ENCODE measurements at places on chromosomes 16 and 17. TPM values are rescaled to one million over a fixed set of nuclear protein-coding genes. Genes with fewer than 3 reads are reported as not detected.

Gene UMOD
- not detected for total RNA-seq

DNA sequence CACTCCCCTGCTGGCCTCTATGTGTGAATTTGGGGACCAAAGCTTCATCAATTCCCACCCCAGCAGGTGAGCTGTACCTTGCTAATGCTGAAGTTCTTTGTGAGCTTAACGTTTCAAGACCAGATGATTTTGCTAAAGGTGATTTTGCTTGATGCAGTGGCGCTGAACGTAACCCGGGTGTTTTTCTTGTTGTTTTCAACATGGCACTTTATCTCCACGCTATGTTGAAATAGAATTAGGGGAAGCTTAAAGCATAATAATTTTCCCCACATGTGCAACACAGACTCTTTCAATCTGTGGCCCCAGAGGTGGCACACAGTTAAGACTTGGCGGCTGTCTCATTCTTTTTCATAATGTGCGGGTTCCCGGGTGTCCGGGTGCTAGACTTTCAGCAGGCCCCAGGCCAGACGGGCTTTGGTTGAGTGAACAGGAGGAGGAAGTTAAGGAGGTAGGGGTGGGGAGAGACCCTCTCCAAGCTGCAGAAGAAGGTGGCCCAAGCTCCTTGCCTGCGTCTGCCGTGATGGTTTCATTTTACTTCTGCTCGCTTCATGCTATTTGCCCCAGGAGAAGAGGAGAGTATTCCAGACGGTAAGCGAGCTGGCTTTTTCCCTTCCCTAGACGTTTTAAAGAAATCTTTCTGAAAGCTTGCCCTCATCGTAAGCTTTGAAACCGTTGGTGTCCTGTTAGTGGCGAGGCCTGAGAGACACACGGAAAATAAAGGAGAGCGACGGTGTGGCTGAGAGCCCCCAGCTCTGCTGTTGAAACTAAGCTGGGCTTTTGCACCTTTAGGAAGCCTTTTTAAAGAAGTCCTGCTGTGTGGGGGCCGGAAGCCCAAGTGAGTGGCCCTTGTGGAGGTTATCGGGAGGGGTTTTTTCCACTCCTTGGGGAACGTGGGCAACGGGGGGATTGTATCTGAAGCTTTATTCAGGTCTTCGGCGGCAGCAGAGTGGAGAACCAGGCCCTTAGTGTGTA, 4.2 kb downstream of the FOXC2 start:
- DNase-seq = no peak

Gene ENGASE
- total RNA-seq = 107 TPM

DNA sequence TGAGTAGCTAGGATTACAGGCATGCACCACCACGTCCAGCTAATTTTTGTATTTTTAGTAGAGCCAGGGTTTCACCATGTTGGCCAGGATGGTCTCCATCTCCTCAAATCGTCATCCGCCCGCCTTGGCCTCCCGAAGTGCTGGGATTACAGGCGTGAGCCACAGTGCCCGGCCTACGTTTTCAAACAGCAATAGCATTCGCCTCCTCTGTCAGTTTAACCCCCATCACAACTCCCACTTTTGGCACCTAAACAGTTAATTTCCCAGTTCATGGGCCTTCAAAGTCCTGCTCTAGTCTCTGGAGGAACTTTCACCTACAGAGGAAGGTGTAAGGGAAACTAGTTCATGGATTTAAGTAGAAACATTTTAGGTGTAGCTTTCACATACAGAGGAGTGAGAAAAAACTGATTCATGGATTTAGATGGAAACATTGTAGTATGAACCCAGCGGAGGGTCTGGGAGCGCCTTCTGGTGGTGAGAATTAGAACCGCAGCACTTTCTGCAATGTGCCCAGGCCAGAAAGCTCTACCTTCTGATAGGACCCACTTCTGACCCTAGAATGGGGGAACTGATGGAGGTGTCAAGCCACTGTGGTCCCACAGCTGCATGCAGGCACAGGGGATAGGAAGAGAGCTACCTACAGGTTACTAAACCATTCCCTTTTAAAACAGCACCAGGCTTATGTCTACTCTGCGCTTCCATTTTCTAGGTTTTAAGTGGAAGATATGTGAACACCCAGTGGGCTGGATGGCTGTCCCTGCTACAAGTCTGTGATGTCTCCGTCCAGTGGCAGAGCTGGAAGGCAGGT, 12.0 kb upstream of the MEOX1 start:
- DNase-seq = peak; percentile 45

DNA sequence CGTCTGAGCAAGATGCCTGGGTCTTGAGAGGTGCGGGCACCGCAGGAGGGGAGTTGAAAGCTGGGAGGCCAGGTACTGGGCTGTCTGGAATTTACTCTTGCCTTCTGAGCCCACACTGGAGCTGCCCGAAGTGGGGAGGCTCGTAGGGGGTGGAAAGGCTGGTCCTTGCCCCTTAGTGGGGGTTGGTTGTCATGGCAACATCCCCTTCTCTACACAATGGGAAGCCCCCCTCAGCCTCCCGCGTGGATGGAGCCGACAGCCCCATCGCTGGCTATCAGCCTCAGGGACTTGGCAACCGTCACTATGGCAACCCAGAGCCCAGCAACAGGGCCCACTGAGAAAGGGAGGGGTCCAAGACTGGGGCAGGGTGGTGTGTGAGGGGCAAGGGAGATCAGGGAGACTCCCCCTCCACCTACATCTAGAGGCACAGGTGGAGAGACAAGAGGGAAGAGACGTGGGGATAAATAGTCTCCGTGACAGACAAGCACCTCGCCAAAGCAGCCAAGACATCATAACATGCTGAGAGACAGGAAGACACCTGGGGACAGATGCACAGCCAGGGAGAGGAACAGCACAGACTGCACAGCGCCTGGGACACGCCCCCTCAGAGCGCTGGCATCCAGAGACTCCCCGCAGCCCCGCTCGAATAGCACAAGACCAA, 5.3 kb upstream of the DNAH2 start:
- DNase-seq = no peak

DNA sequence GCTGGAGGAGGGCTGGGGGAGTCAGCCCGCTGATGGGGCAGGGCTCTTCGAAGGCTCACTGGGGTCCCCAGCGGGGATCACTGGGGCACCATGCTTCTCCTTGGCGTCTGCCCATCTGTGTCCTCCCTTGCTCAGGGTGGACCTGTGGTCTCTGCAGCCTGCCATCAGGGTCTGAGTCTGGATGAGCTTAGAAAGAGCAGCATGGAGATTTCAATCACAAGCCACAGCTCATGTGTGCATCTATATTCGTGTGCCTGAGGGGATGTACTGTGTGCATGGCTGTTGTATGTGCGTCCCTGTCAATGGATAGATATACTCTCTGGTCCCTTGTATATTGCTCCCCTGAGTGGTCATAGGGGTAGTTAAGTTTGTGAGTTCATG, 126.6 kb upstream of the SDK2 start:
- no peak for DNase-seq

- no peak for DNase-seq
Observed at GRCh38 chr17:50194140-50194933, 7.1 kb downstream of the COL1A1 start.

GRCh38 chr17:19348806-19349205, 13.7 kb downstream of the B9D1 start:
- DNase-seq = no peak

GRCh38 chr16:1635070-1635469, 22.9 kb downstream of the CRAMP1 start:
- no peak for DNase-seq

- DNase-seq = no peak
Observed at GRCh38 chr16:86297866-86298757, 212.2 kb upstream of the FOXF1 start.

DNA sequence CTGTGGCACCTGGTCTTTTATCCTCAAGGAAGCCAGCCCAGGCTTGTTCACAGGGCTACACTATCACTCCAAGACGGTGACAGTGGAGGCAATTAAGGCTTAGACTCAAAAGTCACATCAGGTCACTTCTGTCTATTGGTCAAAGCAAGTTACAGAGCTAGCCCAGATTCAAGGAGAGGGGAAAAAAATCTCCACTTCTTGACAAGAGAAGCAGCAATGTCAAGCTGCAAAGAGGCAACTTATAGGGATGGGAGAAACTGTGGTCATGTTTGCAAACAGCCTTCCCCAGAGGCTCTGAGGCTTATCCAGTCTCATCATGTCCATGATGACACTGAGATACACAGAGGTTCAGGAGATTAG, 31.6 kb downstream of the SERPINF1 start:
- no peak for DNase-seq

DNA sequence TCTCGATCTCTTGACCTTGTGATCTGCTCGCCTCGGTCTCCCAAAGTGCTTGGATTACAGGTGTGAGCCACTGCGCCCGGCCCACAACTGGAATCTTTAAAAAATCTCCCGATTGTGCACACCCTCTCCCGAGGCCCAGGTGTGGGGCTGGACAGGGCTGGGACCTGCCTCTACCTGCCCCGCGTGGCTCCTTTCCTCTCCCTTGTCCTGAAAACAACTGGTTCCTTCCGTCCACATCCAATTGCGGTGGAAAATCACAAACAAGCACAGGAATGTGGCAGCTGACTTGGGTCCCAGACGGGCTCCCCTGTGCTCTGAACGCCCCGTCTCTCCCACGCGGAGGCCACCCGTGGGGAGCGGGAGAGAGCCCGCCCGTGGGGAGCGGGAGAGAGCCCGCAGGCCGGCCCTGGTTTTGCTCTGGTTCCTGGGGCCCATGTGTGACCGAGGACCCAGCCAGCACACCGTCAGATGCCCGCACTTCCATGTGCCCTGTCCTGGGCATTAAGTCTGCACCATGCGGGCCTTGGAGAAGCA, 3.0 kb upstream of the TMEM204 start:
- DNase-seq = no peak

Gene TMIGD1
- not detected for total RNA-seq
